ENCODE measurements at places on chromosomes 1 and 21.

DNA sequence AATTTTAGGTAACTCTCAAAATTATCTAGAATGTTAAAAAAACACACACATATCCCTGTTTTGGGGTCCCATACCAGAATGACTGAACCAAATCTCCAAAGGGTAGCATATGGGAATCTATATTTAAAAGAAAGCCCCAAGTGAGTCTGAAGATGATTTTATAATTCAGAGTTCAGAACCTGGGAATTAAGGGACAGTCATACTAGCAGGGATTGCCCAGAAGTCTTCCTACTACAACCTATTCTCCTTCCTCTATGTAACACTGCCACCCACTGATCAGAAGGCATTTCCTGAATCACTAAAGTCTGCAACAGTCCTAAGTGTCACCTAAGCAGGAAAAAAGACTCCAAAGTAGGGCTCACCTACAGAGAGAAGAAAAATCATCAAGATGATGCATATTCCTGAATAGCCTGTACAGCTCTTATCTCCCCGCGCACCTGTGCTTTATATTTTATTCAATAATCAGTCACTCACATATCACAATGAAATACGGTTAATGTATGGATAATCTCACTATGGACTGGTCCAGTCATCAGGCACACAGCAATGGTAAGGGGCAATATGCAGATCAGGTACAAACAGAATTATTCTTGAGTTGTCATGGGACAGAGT, 4.9 kb downstream of the RGS1 start:
- DNase-seq: peak; percentile 72

DNA sequence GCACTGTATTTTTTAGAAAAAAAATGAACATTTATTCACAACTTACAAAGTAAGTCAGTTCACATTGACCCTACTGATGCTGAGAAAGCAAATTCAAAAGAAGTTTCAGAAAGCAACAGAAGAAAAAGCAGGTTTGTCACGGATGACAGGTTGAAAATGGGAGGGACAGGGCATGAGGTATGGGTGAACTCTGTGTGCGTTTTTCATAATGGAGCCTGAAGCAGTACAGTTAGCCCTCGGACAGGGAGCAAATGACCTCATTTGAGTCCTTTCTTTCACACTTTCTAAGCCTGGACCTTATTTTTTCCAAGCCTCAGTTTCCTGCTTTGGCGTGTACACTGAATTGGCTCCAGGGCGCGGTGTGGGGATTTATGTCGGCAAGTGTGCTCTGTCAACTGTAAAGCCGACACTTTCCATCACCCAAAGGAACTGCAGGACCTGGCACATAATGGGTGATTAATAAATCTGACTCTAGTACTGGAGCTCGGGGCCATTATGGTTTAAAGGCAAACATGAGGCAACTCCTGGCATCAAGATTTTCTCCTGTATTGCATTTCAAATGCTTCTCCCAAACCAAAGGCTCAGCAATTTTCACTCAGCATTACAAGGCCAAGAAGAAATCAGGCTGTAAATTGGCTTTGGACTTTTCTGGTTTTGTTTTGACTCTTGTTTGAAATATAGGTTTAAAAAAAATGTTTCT, 345.5 kb upstream of the DUSP10 start:
- no peak for DNase-seq

GRCh38 chr1:223430236-223430635, 37.0 kb downstream of the CCDC185 start:
- DNase-seq: no peak

- no peak for DNase-seq
Measured at GRCh38 chr1:161936786-161937185, 86.9 kb downstream of the OLFML2B start.

GRCh38 chr1:11377001-11377583, 101.9 kb upstream of the DISP3 start:
- DNase-seq: no peak

DNA sequence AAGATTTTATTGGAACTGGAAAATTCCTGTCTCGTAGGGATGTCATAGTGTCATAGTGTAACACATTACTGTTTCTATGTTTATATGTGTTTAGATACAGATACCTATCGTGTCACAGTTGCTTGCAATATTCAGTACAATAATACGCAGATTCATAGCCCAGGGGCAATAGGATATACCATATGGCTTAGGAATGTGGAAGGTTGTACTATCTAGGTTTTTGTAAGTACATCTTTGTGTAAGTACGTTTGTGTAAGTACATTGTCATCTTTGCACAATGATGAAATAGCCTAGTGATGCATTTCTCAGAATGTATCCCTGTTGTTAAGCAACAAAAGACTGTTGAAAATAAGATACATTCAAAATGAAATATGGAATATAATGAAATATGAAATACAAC, 68.9 kb downstream of the CAMTA1 start:
- DNase-seq: peak; percentile 82

DNA sequence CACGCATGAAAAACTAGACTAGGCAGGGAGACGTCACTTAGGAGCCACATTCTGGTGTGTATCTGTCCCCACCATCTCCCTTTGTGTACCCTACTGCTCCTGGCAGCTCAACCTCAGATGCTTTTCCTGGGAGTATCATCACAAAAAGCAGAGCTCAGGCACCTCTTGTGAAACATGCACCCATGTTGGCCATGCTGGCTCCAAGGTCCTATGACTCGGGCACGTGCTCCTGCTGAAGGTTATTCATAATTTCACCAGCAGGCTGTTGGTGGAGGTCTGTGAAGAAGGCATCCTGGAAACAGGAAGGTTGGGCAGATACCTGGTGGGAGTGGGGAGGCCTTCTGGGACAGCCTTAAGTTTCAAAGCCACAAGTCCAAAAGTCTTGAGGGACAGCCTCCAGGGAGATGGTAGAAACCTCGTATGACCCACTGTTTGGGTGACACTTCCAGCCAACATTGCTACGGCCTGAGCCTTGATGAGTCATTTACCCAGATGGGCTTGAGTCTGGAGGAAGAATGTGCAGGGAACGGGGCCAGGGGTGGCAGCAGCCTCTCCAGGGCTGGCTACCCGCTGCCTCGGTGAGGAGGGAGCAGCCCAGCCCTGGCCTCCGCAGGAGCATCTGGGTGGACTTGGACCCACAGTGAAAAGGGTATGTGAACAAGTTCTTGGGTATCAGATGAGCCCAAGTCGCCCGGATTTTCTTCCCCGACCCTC, 75.8 kb downstream of the PGBD5 start:
- DNase-seq: peak; percentile 11

DNA sequence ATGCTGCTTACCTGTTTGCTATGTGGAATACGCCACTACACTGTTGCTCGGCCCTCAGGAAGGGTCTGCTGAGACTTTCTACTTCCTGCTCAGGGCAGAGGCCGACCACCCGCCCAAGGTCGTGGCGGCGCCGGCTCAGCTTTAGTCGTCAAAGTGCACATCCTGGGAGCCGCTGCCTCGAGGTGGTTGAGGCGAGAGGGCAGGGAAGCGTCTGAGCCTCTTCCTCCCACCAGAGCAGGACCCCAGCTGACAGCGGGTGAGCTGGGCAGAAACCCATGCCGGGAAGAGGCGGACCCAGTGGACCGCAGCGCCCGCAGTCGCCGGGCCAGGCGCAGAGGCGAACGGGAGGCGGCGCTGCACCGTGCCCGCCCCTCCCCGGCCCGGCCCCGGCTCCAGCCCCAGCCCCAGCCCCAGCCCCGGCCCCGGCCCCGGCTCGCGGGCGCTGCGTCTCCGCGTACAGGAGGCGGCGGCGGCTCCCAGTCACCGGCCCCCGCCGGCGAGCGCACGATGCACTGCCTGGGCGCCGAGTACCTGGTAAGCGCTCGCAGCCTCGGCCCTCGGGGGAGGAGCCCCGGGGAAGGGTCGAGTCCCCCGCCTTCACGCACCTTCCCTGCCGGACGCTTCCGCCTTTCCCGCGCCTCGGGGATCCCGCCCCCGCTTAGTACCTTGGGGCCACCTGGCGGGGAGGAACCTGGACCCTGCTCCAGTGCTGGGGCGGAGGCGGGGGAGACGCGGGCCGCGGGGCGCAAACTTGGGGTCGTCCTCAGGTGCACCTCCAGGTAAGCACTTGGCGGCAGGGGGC, at the start of gene SLC44A3:
TSS of gene SLC44A3 (plus strand) at position 413 of the 802 bp plus-strand sequence. CDS start at position 508, 95 bp downstream.
- DNase-seq: peak; percentile 45

DNA sequence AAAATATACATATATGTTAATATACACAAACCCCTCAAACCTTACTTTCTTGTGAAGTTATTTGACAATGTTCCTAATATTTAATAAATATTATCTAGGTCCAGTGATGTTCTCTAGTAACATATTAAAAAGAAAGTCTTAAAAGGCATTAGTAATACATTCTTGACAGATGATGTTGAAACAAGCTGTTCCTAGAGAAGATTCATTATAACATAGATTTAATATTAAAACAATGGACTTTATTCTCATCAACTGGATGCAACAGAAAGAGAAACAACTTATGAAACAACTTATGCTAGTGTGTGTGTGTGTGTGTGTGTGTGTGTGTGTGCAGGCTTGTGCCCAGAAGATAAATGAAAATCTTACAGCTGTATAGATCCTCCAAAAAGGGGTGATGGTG, 68.5 kb upstream of the PLXNA2 start:
- no peak for DNase-seq

GRCh38 chr1:192811594-192812239, 2.9 kb downstream of the RGS2 start:
- DNase-seq: no peak

DNA sequence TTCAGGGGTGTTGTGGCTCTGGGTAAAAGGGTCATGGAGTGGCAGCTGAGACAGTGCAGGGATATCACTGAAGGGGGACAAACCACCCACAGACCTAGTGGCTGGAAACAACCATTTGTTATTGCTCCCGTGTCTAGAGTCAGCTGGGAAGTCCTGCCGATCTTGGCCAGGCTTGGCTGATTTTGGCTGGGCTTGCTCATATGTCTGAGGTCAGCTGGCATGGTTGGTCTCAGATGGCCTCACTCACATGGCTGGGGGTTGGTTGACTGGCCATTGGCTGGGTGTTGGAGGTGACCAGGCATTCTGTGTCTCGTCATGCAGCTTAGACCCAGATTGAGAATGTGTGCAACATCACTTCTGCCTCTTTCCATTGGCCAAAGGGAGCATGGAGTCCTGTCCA, 203.8 kb upstream of the POU3F1 start:
- no peak for DNase-seq

- DNase-seq: no peak
Measured at GRCh38 chr1:211830055-211830327, 572 bp downstream of the LPGAT1 start.

- DNase-seq: no peak
Measured at GRCh38 chr1:57019236-57019839, 53.5 kb upstream of the C8B start.

- no peak for DNase-seq
Measured at GRCh38 chr1:87834941-87835340, 506.3 kb downstream of the LMO4 start.

GRCh38 chr1:218466341-218467010, 121.3 kb downstream of the TGFB2 start:
- DNase-seq: no peak

- DNase-seq: peak; percentile 36
Measured at GRCh38 chr1:226404063-226404903, 3.6 kb downstream of the PARP1 start.

DNA sequence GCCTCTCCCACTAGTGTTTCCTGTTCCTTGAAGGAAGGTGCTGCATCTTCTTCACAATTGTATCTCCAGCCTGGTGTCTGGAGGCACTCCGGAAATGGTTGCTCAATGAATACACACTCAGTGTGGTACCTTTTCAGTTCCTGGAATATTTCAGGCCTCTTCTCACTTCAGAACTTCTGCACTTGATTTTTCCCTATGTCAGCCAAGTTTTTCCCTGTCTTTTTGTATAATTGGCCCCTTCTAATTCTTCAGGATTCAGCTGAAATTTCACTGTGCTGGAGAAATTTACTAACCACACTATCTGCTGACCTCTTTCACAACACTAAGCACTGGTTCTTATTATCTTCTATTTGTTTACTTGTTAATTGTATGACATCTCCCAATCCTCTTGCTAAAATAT, 61.2 kb upstream of the MAP10 start:
- DNase-seq: no peak

DNA sequence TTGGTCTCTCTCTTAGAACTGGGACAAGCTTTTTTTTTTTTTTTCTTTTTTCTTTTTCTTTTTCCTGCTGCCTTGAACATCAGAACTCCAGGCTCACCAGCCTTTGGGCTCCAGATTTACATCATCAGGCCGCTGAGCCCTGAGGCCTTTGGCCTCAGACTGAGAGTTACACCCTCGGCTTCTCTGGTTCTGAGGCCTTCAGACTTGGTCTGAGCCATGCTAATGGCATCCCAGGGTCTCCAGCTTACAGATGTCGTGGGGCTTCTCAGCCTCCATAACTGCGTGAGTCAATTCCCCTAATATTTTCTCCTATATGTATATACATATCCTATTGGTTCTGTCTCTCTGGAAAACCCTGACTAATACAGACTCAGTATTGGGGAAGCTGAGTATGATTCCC, 36.5 kb upstream of the RC3H1 start:
- DNase-seq: peak; percentile 33

DNA sequence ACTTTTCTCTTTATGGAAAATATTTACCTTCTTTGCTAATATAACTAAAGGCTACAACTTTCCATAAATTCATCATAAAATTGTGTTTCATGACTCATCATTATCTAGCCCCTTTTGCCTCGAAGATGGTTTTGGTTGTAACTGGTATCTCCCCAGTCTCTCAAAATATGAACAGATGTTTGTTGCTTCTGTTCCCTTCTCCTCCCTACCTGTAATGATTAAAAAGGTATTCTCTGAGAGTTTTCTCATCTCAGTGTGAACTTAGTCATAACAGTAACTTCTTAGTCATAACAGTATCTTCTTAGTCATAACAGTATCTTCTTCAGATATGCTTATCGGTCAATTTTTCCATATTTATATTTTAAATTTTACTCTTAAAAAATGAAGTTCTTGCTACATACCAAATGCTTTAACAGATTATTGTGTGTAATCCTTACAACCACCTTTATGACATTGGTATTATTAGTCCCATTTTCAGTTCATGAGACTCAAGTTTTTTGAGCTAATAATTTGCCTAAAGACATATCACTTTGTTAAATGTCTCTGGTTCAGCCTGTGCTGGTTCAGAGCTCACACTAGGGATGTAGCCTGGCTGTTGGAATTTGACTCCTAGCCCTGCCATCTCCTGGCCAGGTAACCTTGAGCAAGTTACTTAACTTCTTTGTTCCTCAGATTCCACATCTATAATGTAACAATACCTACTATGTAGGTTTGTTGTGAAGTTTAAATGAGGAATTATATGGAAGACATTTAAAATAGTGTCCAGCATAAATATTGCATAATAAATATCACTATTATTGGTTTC, 32.6 kb downstream of the ATP1B1 start:
- DNase-seq: no peak

GRCh38 chr1:178693366-178693765, 31.7 kb upstream of the RALGPS2 start:
- DNase-seq: no peak

Data from iris pigment epithelial cell (primary cell).